ENCODE measurements at places on chromosomes 6 and 20.
A peak's percentile ranks its signal among the peaks of the same experiment; 100 is the strongest.

DNA sequence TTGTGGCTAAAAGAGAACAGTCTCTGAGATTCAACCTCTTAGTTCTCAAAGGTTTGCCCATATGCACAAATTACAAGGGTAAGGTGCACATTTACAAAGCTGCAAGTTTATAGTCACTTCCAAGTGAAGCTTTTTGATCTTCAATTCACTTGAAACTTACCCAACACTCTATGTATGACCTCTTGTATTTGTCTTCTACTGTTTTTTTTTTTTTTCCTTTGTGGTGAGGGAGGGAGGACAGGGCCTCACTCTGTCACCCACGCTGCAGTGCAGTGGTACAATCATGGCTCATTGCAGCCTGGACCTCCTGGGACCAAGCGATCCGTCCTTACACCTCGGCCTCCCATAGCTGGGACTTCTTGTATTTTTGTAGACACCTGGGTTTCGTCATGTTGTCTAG is 4.5 kb upstream of the FOXO3 start:
- no peak for DNase-seq

DNA sequence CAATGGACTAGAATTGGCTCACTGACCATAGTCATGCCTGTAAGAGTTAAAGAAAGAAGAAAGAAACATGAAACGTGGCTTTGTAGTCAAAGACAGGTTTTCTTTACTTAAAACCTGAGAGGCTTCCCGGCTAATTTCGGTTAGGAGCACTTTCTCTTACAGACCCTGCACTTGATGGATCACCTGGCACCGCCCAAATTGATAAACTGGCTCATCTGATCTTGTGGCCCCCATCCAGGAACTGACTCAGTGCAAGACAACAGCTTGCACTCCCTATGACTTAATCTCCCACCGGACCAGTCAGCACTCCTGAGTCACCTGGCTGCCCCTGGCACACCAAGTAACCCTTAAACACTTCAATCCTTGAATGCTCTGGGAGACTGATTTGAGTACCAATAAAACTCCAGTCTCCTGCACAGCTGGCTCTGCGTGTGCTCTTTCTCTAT is 12.3 kb downstream of the TMEM14B start:
- peak; percentile 97 for DNase-seq

DNA sequence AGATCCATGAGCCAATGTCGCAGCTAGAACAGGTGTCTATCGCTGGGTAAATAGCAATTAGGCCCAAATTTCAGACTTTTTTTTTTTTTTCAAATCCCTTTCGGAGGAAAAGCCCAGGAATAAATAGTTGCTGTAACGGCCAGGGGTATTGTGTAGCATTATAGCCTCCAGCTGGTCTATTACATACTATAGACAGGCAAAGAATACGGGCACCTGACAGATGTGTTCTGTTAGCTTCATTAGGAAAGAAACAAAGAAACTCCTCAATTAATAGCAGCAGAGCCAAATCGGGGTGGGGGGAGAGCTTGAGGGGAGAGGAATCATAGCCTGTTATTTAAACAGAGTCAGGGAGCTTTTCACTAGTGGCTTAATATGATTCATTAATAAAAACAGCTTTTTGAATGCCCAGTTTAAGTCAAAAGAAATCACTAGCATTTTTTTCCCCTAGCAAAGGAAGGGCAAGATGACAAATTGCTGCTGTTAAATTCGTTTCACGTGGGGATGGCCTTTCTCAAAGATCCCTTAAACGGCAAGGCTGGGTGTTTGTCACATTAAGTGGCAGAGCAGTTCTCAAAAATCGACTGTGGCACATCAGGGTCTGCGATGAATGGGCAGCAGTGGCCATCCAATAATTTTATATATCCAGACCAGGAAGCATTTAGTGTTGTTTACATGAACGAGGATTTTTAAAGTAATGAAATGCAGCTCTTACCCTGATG is 139.4 kb downstream of the ID4 start:
- no peak for DNase-seq

- no peak for DNase-seq
These were observed 251.6 kb upstream of the ARID1B start for GRCh38 chr6:156525541-156525940.

DNA sequence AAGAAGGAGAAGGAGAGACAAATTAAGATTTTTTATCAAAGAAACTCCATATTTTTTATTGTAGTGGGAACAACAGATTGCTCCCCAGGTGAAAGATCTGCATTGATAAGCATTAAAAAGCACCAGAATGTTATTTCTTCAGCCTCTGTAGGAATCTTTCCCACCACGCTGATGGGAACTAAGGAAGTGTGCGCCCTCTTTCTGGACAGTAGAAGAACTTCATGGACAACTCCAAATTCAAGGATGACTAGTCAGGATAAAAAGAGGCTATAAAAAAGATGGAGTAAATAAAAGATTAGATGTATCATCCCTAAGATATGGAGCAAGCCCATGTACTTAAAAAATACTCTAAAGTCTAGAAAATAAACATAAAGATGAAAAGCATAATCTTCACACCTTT is 45.8 kb upstream of the PAK5 start:
- peak; percentile 35 for DNase-seq

DNA sequence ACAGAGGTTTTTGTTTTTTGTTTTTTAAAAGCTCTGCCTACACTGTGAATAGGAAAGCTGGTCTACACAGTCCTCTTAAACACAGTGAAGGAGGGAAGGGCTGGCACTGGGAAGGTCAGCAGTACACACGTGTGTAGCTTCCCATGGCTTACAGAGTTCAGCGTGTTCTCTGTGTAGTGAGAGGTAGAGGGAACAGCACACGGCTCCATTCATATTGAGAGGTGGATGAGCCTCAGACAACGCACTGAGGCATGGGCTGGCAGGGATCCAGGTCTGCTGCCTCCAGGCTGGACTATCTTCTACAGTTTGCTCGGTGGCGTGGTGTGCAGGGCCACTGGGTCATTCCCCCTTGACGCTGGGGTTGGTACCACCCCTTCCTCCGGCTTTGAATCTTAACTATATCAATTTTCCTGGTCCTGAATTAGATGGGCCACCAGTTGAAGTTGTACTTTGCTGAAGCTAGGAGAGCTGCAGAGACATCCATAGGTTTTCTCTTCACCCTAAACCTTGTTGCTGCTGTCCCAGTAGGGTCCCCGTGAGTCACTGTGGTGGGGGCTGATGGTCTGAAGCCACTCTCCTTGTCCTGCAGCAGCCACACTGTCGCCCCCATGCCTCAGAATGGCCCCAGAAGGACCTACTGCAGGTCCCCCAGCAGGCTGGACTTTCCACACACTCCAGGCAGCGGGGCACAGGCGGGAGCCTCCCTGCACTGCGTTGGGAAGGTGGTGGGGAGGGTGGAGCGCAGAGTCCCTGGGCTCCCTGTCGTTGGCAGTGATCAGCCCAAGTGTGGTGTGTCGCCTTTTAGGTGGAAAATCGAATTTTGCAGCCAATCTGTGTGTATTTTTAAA is 2.0 kb downstream of the ARFGAP1 start:
- peak; percentile 47 for DNase-seq

DNA sequence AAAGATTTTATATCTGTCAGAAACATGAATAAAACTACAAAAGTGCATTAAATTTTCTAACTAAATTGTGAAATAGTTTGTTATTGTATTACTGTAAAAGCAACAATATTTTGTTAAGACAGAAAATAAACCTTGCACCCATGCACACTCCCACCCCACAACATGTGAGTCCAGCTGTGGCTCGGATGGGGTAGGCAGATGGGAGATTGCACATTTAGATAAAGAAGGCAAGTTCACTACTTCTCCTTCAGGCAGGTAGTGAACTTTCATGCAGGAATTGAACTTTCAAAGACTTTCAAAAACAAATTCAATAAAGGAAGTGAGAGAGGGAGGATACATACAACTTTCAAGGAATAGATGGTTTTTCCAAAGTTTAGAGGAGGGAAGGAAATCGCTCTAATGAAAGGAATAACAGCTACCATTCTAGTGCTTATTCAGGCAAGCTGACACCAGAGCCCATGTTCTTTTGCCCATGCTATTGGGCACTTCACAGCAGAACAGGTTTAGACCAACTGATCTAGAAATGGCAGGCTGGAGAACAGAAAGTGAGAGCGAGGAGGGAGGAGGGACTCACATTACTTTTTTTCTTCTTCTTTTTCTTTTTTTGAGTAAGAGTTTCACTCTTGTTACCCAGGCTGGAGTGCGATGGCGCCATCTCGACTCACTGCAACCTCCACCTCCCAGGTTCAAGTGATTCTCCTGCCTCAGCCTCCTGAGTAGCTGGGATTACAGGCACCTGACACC is 28.5 kb downstream of the SF3B5 start:
- DNase-seq = no peak

DNA sequence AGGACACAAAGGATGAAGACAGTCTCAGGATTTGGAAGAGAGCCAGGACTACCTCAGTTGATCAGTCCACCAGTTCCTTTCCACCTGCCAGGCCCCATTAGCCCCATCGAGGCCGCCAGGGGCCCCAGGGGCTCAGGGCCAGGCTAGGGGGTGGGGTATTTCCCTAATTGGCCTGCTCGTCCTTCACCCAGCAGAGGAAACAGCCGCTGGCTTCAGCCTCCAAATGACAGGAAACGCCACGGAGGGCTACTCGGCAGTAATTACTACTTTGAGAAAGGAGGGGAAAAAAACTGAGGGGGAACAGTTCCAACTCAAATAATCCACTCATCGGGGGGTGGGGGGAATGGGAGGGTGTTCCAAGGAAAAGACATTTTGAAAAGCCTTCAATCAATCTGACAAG is 42.7 kb downstream of the MAFB start:
- DNase-seq = no peak

GRCh38 chr6:133099573-133099972 is 141.6 kb upstream of the EYA4 start:
- peak; percentile 94 for DNase-seq

DNA sequence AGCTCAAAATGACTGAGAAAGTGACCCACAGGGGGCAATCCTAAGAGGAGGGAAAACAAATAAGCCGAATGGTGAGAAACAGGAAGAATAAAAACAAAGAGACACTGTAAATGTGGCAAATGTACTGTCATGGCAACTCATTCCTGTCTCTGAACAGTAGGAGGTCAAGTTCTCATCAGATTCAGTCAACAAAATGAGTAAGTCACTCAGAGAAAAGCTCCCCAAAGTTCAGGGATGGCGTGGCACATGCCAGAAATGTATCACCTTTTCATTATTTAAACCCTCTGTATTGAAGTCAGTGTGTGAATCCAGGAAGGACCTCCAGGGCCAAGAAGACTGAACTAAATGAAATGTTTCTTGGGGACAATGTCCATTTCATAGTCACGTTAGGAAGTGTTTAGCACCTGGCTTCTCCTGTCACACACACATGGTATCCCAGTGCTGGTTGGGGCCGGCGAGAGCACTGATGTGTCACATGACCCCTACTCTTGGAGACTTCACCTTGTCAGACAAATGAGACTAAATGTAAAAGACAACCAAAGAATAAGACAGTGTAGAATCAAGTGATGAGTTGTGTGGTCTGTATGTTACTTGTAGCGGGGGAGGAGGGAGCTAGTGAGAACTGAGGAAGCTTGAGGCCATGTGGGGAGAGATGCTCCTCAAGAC is 20.7 kb downstream of the CNR1 start:
- no peak for DNase-seq

GRCh38 chr6:111437573-111437972 is 45.4 kb downstream of the REV3L start:
- DNase-seq = no peak

GRCh38 chr20:53582574-53583351 is 10.9 kb downstream of the ZNF217 start:
- peak; percentile 98 for DNase-seq

GRCh38 chr20:14127514-14128223 is 132.4 kb downstream of the MACROD2 start:
- no peak for DNase-seq

GRCh38 chr6:144849920-144850319 is 564.8 kb downstream of the UTRN start:
- no peak for DNase-seq

DNA sequence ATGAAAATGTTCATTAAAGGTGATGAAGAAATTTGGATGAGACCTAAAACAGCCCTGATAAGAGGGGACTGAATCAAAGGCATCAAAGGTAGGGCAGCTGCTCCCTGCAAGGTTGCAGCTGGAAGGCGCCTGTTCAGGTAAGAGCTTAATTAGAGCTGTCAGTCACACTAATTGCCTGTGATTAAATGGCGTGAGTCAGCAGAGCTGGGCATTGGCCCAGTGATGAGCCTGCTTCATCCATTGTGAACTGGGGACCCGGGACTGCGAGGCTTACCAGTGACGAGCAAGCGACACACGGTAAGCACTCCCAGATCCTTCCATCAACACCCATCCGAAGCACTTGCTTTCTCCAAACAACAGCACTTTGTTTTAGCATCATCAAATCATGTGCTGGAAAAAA is 621.5 kb upstream of the CDH4 start:
- no peak for DNase-seq

DNA sequence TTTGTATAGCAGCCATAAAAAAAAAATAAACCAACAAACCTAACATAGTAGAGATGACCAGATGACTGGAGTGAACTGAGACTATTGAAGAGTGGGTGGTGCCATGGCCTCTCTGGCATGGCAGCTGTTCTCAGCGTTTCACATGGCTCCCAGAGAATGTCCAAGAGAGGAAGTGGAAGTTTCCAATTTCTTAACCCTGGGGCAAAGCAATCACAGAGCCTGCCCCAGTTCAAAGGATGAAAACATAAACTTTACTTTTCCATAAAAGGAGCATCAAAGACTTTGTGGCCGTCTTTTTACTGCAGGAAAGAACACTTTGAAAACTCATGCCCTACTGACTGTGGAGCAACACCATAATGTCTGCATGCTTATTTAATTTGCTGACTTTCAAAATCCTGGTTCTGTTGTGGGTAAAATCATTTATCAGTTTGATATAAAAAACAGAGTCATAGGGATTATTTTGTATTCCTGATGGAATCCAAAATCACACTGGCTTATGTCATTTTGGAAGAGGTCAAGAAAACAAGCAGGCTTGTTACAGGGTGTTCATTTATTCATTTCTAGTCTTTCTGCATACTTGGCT is 165.4 kb downstream of the SLC35B3 start:
- no peak for DNase-seq

- no peak for DNase-seq
These were observed 17.7 kb downstream of the WFDC2 start for GRCh38 chr20:45487231-45487635.

DNA sequence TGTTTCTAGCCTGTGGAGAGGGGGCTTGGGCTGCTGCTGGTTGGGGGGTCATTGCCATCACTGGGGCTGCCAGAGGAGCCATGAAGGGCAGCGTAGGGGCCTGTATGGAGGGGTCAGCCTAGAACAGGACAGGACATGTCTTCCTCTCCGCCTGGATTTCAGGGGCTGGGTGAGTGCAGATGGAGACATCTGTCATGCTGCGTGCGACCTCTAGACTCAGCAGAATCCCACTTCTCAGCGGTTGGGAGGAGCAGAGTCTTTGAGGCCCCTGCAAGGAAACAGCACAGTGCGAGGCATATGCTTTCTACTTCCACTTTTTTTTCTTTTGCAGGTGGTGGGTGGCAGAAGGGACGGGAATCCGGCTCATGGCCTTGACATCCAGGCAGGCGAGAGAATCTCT is 67.9 kb downstream of the EZR start:
- no peak for DNase-seq

DNA sequence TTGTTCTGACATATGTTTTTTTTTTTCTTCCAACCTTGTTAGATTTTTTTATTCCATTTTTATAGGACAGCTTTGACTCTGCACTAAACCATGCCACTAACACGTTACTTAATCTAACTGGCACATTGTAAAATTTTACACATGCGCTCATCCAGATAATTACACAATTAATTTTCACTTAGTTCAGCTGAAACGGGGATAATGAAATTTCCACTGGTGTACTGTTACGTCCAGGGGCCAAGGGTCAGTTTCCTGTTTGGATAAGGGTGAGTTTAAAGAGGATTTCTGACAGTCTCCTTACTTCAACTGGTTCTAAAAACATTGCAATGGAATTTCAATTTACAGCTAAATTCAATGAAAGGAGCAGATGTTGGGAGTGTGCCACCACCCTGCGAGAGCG is 221.8 kb upstream of the CEP162 start:
- DNase-seq = no peak
